ENCODE measurements at places on chromosomes 5 and 9.

DNA sequence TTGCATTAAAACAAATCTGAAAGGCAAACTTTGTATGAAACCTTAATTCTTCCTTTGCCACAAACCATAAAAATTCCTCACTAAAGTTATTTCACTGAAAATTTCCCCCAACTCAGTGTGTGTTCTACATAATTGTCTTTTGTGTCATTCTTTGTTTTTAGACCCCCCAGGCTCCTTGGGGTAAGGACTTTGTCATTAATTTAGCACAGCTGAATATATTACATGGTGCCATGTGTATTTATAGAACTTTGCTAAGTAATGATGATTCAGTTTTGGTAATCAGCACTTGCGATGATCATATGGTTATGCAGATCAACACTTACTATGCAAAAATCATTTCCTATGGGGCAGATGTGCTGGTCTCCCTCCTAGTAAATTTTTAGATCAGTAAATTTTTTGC is 712.1 kb upstream of the MEF2C start:
- DNase-seq: peak; percentile 69

DNA sequence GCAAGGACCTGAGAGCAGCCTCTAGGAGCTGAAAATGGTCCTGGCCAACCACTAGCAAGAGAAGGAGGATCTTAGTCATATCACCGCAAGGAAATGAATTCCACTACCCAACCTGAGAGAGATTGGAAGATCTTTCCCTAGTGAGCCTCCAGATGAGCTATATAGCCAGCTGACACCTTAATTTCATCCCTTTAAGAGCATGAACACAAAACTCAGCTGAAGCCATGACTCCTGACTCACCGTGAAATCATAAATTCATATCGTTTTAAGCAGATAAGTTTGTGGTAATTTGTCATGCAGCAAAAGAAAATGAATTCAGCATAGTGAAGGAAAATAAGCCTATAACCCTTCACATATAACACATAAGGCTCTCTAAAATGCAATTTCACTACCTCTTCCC is 23.5 kb downstream of the MAPKAP1 start:
- DNase-seq: no peak

DNA sequence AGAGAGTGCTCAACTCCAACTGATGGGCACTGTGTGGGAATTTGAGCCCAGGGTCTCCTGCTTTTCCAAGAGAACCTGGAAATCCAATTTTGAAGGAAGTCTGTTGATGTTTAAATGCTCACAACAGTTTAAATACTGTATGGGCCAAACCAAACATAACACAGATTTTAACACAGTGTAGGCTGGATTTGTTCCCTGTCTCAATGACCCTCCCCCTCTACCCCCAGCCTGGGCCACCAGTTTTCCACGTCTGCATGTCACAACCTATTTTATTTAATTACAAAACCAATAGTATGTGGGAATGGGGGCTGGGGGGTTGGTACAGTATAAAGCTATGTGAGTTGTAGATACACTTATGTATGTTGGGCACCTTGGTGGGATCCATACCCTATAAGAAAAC is 11.7 kb downstream of the PALM2AKAP2 start:
- DNase-seq: no peak

- peak; percentile 4 for DNase-seq
Observed at GRCh38 chr5:99379187-99379586, 450.4 kb upstream of the CHD1 start.

- no peak for DNase-seq
Observed at GRCh38 chr5:31613651-31614050, 25.3 kb upstream of the PDZD2 start.

DNA sequence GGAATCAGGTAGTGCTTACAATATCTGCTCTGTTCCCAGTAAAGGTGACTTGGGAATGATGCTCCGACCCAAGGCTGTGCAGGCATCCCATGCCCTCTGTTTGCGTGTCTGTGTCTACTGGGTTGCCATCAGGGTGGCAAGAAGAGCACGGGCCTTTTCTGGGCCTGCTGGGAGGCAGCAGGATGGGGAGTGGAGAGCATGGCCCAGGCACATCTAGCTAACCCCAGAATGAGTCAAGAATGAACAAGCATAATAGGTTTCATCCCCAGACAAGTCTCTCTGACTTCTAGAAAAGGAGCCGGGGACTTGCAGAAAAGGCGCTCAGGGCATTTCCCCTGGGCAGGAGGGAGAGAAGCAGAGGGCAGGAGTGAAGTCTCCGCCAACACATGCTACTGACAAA is 260.4 kb downstream of the IRX1 start:
- no peak for DNase-seq

DNA sequence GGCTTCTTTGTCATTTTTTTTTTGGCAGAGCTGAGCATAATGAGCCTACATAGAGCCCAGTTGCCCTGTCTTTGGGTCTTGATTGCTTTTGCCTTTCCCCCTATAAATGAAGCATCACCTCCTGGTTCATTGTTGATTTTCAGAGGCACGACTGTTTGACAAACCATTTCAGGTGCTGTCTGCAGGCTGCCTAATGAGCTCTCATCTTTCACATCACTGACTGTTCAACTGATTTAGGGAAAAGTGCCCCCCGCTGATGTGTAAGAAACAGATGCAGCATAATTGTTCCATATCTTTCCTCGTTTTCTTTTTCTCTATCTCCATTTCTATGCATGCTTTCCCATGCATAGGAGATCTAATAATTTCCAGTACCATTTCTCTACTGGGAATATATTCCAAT is 338.6 kb downstream of the TMEM38B start:
- DNase-seq: no peak

DNA sequence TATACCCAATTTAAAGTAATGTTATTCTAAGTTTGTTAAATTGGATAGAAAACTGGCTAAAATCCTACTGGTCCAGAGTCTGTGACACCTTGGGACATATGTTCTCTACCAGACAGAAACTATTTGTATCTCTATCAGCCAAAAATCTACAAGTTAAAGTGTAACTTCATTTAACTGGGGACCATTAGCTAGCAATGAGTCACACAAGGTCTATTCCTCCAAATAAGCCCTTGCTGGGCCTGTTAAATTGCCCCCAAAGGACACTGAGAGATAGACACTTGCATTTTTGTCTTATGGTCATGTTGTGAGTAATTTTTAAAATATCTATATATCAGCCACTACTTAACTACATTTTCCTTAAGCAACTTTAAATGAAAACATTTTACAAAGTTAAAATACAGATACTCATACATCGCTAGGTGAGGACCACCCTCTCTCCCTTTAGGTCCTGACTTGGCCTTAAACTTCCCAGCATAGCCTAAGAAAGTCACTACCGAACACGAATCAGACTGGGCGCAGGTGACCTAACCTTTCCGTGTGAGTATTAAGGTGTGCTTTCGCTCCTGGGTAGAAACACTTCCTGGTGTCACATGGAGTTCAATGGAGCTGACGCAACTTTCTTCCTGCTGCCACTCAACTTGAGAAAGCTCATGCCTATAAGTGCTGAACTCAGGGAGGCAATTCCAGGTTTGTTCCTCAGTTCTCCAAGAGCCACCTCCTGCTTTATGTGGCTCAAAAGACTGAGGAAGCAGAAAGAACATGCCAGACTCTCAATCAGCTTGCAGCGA is 249.1 kb downstream of the DIRAS2 start:
- no peak for DNase-seq

- no peak for DNase-seq
Observed at GRCh38 chr9:115292584-115293279, 174.8 kb upstream of the TNC start.

GRCh38 chr5:121988488-121988887 is 26.7 kb downstream of the SRFBP1 start:
- DNase-seq: no peak

- DNase-seq: no peak
Observed at GRCh38 chr5:111463311-111463710, 49.0 kb downstream of the STARD4 start.

DNA sequence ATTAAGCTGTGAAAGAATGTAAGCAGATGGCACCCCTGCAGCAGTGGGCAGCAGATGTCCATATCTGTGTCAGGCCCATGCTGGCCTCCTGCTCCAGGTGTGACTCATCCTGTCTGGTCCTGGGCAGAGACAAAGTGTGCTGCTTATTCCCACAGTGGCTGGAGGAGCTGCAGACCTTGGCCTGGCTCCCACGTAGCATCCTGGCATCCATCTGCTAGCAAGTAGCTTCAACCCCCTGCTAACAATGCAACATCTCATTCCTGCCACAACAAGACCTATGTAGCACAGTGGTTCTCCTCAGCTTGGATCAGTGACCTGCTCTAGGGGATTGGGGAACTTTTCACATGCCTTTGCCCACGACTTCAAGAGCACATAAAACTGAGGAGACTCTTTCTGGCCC is 126.4 kb upstream of the SLC12A2 start:
- no peak for DNase-seq

- DNase-seq: peak; percentile 96
Observed at GRCh38 chr5:32585446-32586275, at the start of gene SUB1. SUB1 (plus strand) TSS chr5:32585557; CDS start chr5:32588513, 2,956 bp downstream.

DNA sequence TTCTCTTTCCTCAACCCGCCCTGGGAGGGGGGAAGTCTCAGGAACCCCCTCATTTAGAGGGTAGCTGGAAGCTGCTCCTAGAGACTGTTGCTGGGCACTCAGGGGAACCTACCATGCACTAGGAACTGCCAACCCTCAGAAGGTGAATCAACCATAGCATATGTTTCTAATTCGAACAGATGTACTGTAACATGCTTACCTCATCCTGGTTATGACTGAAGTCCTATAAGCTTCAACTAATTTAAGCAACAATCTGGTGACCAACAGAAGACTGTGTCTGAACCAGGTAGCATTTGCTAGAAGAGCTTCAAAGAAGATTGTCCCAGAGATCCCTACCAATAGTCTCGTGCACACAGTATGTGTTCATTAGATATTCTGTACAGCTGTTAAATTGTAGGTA is 5.7 kb upstream of the PRDM6 start:
- DNase-seq: no peak
